ENCODE measurements at places on chromosomes 6 and 20.
A peak's percentile ranks its signal among the peaks of the same experiment; 100 is the strongest.

- H3K4me1 ChIP-seq = peaks cover 24% of the 10 kb centered on the region
- peak overlapping the region; percentile 70 for H3K4me3 ChIP-seq
- H3K36me3 ChIP-seq = peaks cover 4% of the 10 kb centered on the region
- no peak overlapping the region for H3K27ac ChIP-seq
These were observed 2.2 kb downstream of the EEF1A2 start for GRCh38 chr20:63496596-63497120.

GRCh38 chr6:109351231-109352130, 30.8 kb downstream of the CD164 start:
- peak; percentile 26 for DNase-seq
- no peak overlapping the region for H3K27ac ChIP-seq
- H3K36me3 ChIP-seq = peaks cover 45% of the 10 kb centered on the region
- H3K4me1 ChIP-seq = no peaks in the 10 kb centered on the region

GRCh38 chr20:37276494-37277252, 12.8 kb upstream of the MANBAL start:
- H3K27ac ChIP-seq = no peak overlapping the region
- H3K4me3 ChIP-seq = no peak overlapping the region
- no peaks in the 10 kb centered on the region for H3K36me3 ChIP-seq
- H3K27me3 ChIP-seq = peaks cover 5% of the 10 kb centered on the region

DNA sequence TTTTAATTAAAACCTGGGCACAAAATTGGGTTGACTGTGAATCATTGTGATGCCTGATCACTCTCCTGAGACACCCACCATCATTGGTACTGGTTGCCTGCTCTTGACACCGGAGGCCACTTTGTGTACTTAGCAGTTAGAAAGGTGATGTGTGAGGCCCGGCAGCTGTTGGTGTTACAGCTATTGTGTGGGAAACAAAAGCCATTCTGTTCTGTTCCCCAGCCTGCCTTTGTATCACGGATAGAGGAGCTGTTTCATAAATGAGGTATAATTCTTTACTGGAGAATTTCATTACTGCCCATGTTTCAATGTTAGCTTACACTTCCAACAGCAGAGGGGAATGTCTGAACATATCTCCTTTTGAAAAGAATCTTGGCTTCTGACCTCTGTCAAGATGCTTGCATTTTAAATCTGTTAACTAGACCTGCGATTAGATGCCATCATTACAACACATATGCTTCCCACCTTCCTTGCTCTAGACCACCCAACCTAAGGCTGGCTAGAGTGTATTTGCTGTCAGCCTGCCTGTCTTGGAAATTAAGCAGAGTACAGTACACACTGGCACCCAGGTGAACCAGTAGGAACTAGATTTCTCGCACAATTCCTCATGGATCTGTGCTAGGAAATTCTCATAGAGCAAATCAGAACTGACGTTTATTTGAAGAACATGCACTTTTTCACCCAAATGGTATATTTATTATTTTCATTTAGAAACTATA, 142.4 kb upstream of the INSM1 start:
- H3K4me1 ChIP-seq = no peaks in the 10 kb centered on the region
- H3K27me3 ChIP-seq = peaks cover 13% of the 10 kb centered on the region
- H3K4me3 ChIP-seq = no peak overlapping the region
- no peak overlapping the region for H3K27ac ChIP-seq
- no peaks in the 10 kb centered on the region for H3K36me3 ChIP-seq
- no peak for DNase-seq

DNA sequence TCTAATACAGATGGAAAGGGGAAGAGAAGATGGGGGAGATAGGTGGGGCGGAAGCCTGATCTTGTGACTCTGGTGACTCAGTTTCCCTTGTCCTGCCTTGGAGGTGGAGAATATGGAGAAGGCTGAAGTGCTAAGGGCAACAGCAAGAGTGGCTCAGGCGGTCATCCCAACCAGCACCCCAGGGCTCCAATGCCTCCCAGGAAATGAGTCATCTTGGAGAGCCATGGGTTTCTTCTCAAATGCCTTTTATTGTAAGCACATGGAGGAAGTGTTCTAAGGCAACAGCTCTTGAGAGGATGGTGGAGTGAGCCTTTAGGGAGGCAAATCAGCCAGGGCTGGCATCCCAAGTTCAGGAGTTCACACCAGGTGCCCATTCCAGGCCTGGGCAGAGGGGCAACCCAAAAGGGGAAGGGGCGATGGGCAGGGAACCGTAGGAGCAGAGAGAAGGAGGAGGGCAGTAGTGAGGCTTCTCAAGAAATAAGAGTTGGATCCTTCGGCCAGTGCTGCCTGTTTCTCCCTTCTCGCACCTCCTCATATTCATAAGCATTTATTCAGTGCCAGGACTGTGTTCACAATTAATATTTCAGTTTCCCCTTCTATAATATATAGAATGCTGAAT, 13.2 kb upstream of the AHCY start:
- H3K36me3 ChIP-seq = no peaks in the 10 kb centered on the region
- no peak overlapping the region for H3K27ac ChIP-seq
- H3K4me1 ChIP-seq = peaks cover 21% of the 10 kb centered on the region
- peak; percentile 29 for DNase-seq

DNA sequence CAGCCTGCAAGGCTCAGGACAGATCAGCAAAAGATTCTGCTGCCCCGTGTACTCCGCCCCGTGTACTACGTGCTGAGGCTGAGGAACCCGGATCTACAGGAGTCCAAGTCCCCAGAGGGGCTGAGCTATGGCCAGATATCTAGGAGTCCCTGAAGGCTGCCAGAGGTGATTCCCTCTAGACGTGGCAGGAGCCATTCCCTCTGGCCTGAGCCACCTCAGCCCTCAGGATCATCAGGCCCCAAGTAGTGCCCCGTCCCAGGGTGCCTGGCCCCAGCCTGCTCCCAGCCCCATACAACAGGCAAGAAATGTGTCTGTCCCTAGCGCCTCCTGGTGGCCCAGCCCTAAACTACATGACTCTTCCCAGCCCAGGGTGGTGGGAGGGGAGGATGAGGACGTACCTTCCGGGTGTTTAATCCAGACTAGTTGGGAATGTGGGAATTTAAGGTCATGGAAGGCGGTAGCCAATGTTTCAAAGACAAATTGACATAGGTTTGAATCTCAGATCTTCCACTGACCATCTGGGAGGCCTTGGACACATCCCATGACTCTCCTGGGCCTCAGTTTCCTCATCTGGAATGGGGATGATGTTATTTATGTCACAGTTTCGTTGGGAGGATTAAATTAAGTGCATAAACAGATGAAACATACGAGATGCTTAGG, 49.4 kb upstream of the PTPN1 start:
- DNase-seq = peak; percentile 86
- H3K27me3 ChIP-seq = no peaks in the 10 kb centered on the region
- no peak overlapping the region for H3K4me3 ChIP-seq
- no peaks in the 10 kb centered on the region for H3K36me3 ChIP-seq
- no peak overlapping the region for H3K27ac ChIP-seq
- peaks cover 14% of the 10 kb centered on the region for H3K4me1 ChIP-seq

GRCh38 chr6:119310486-119311036, 39.0 kb downstream of the MAN1A1 start:
- H3K27me3 ChIP-seq = no peaks in the 10 kb centered on the region
- DNase-seq = peak; percentile 70
- H3K4me1 ChIP-seq = peaks cover 2% of the 10 kb centered on the region
- H3K27ac ChIP-seq = peak overlapping the region; percentile 13

GRCh38 chr6:116994447-116994846, 117.4 kb downstream of the RFX6 start:
- DNase-seq = no peak
- H3K27ac ChIP-seq = no peak overlapping the region
- H3K36me3 ChIP-seq = no peaks in the 10 kb centered on the region
- H3K27me3 ChIP-seq = no peaks in the 10 kb centered on the region

- peaks cover 58% of the 10 kb centered on the region for H3K4me1 ChIP-seq
- DNase-seq = no peak
- H3K36me3 ChIP-seq = peaks cover 17% of the 10 kb centered on the region
These were observed 1.6 kb downstream of the MDFI start for GRCh38 chr6:41639809-41640371.

DNA sequence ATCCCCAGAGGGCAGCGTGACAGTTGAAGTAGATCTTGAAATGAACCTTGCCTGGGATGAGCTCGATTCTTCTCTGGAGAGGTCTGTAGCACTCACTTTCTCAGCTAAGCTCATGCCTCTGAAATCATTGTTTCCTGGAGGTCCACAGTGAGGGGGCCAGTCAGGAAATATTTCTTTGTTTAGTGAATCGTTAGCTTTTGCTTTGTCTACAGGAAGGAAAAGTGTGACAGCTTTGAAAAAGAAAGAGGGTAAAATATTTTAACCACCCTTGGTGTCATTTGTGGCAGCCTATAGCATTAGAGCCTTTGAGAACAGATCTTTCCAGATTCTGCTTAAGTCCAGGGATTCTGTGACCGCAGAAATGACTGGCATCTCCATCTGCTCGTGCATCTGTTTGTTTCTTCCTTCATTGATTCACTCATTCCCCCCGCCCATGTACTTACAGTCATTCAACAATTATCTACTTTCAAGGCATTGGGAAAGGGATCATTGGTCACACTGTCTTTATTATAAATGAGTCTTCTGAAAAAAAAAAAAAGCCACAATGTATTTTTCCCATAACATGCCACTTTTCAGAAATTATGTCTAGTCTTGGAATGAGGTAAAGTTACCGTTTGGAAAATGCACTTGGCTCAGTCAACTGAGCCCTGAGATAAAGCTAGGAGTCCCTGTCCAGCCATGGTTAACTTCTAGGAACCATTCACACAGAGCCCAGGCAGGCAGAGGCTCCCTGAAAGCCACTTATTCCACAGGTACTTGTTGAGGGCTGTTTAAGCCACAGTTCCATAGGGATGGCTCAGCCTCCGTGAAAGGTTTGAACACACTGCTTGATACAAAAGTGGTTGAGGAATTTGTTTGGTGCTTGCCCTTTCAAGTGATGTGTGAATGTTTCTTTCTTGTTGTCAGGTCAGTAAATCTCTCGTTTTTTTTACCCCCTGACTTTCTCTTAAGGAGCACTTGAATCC, 86.0 kb downstream of the TIAM2 start:
- H3K27me3 ChIP-seq = no peaks in the 10 kb centered on the region
- no peaks in the 10 kb centered on the region for H3K36me3 ChIP-seq
- no peak overlapping the region for H3K4me3 ChIP-seq
- peaks cover 5% of the 10 kb centered on the region for H3K4me1 ChIP-seq
- no peak overlapping the region for H3K27ac ChIP-seq

DNA sequence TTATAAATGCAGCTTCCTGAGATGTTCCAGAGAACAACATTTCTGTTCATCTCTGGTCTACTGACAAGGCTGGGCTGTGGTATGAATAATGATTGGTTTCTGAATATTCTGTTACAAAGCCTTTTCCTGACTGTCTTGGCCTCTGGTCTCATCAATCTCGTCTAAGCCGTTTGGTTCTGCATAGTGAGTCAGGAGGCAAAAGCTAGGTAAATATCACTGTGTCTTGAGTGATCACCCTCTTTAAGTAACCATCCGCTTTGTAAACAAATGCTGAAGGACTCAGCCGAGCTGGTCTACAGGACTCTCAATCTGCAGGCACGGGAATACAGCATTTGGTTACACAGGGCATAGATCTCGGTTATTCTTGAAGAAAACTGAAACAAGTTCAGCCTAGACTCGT, 511.9 kb downstream of the KIF16B start:
- no peak for DNase-seq
- H3K4me1 ChIP-seq = peaks cover 3% of the 10 kb centered on the region
- H3K36me3 ChIP-seq = no peaks in the 10 kb centered on the region
- no peak overlapping the region for H3K27ac ChIP-seq
- no peak overlapping the region for H3K4me3 ChIP-seq

- H3K4me3 ChIP-seq = no peak overlapping the region
- no peaks in the 10 kb centered on the region for H3K4me1 ChIP-seq
These were observed 205.8 kb downstream of the FNDC1 start for GRCh38 chr6:159375014-159375413.

GRCh38 chr6:11492464-11493290, 44.9 kb upstream of the TMEM170B start:
- H3K4me3 ChIP-seq = no peak overlapping the region
- H3K36me3 ChIP-seq = no peaks in the 10 kb centered on the region
- peak; percentile 65 for DNase-seq
- peaks cover 2% of the 10 kb centered on the region for H3K27me3 ChIP-seq

DNA sequence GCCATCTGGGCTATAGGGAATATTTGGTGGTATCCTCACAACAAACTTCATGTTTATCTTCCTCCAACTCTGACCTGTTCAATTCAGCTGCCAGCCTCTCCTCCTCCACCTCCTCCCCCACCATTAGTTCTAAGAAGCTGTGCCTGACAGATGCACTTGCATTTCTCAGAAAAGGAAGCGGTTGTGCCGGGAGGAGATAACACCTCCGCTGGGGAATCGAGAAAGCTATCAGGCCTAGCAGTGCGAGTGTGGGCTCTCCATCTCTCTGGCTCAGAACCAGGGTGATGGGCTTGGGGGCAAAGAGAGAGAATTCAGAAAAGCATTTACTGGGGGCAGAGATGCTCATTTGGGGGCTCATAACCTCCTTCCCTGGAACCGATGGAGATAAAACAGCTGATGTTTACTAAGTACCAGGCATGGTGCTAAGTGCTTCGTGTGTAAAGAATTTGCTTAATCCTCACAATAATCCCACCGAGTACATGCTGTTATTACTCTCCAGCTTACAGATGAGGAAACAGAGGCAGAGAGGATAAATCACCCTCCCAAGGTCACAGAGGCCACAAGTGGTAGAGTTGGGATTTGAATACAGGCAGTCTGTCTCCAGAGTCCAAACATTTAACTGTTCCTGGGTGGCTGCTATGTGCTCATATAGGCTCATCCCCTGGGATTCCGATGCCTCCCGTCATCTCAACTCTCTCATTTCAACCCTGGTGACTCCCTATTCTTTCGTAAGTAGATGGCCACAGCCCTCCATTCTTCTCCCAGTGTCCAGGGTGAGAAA, 38.3 kb downstream of the COX4I2 start:
- peak overlapping the region; percentile 35 for H3K27ac ChIP-seq
- H3K4me1 ChIP-seq = peaks cover 49% of the 10 kb centered on the region
- peaks cover 80% of the 10 kb centered on the region for H3K36me3 ChIP-seq
- H3K27me3 ChIP-seq = no peaks in the 10 kb centered on the region

DNA sequence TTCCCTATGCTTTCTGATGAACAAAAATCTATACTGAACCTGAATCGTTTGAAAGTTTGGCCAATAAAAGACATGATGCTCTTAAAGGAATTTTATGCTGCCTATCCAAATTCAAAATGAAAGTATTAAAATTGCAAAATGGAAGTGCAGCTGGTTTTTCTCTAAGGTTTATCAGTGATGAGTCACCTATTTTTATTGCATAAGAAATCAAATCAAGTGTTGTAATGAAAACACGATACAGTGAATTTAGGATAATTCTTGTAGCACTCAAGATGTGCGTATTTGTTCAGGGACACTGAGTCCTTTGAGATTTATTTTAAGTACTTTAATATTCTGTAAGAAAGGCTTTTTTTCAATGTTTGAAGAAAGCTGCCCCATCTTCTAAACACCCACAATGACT, 409.5 kb downstream of the ADGRB3 start:
- no peak overlapping the region for H3K4me3 ChIP-seq
- DNase-seq = no peak
- no peaks in the 10 kb centered on the region for H3K27me3 ChIP-seq
